Upper lobe of left lung (tissue), 6 donors: ENCODE measurements at places on chromosomes 12 and 14.

- DNase-seq: no peak
Measured at GRCh38 chr14:43792980-43793379, 714.1 kb downstream of the FSCB start.

DNA sequence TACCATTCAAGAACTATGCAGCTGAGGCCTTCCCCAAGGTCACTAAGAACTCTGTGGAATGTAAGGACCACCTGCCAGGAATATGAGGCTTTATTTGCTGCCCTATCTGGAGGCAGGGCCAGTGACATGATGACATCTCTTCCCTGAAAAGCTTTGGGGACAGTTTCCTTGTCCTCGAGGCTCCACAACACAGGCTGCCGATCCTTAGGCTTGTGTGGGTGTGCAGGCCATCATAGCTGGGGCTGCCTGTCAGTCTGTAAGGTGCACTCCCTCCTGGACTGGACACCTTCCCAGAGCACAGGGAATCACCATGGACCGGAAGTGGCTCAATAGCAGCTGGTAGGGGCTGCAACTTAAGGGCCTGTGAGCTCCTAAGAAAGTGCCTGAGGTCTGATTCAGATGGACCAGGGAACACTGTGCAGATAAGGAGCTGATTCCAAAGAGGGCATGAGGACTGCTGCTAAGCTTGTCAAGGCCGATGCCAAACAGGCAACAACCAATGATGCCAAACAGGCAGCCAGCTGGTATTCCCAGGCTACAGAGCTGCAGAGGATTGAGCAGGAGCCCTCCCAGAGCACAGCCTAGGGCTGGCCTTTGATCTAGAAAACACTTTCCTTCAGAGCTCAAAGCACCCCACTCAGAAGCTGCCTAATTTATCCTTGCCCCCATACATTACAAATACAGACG lies 84.3 kb downstream of the CRACR2A start:
- DNase-seq: no peak

DNA sequence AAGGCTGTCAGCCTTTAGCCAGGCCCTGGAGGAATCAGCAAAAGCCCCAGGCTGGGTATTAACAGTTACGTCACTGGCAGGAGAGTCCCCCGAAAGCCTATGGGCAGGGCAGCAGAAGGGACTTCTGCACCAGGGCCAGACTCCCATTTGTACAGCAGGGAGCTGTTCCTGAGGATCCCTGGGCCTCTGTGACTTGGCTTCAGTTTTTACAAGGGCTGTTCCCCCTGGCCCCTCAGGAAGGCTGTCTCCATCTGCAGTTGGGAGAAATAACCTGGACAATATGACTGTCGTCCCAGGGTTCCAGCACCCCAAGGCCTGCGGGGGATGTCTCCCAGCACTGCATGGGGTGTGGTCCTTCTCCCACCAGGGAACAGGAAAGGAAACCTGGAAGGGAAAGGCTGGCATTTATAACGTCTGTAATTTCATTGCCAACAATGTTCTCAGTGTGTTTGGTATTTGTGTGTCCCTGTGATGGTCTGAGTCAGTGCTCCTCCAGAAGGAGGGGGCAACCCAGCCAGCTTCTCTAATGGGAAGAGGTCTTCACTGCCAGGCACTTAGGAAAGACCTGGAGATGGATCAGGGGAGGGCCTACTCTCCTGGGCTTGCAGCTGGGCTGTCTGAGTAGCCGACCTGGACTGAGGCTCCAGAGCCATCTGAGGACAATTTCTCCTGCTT lies 42.4 kb downstream of the ERH start:
- DNase-seq: no peak

GRCh38 chr14:103366741-103367140 lies 18.5 kb upstream of the MARK3 start:
- no peak for DNase-seq

DNA sequence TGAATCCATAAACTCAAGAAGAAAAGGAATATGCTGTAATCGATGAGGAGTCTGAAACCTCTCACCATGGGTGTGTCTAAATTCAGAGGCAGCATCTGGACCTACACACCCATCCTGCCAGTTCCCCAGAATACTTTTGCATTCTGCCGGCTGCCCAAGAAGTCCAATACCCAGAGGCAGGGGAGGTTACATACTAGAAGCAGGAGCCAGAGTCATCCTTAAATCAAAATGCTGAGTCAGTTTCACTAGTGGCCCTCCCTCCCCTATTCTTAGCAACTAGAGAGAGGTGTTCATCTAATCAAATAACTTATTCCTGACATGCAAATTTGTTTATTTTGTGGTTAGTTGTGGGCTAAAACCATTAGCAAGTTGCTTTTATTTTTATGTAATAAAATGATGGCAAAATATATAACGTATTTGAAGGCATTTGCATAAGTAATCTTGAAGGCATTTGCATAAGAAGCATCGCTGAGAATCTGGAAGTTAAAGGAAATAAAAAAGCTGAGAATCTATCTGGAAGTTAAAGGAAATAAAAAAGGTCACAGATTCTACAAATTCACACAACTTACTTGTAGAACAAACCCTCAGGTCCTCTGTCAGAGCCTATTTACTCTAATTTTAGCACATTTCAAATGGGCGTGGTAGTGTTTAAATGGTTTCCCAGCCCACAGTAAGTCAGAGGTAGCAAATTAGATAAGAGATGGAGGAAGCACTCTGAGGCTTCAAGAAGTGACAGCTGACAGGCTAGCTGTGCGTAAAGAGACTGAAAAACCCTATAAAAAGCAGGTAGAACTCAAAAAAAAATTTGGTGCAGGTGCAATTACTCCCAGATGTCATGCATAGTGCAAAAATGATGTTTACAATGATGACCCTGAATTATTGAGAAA lies 7.8 kb downstream of the BHLHE41 start:
- DNase-seq: no peak

DNA sequence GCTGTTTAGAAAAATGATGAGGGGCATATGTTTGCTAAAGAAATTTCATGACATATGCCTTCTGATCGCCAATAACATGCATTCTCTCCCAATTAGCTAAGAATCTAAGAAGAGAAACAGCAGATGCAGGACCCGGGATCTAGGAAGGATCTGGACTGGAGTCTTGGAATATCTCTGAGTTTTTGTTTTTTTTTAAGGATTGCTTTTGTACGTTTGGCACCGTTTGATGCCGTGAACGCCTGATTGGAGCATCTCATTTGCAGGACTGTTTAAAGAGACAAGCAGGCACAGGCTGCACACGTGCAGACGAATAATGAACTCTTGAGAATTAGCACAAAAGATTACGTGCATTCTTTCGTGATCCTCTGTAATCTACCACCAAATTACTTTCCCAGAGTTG lies 13.6 kb downstream of the EML1 start:
- no peak for DNase-seq
